Calu3 (cell line): ENCODE measurements at places on chromosomes 4 and X. TPM values are rescaled to one million over a fixed set of nuclear protein-coding genes. Genes with fewer than 3 reads are reported as not detected.

The RGN gene
- total RNA-seq, result 0.42 TPM in 1 of 2 replicates, not detected in the other

The PRPS1 gene
- total RNA-seq, result 62.5 and 72.5 TPM in 2 replicates

The GAB3 gene
- not detected in 2 replicates for total RNA-seq

The WAS gene
- 1.1 TPM in 1 of 2 replicates, not detected in the other for total RNA-seq

The STPG2 gene
- not detected in 2 replicates for total RNA-seq

The KLB gene
- 0.07 and 0.09 TPM in 2 replicates for total RNA-seq

The SOWAHD gene
- total RNA-seq, result not detected in 2 replicates

The HPSE gene
- 5.1 and 5.2 TPM in 2 replicates for total RNA-seq

The BMX gene
- total RNA-seq, result not detected in 2 replicates

- peaks cover 81% of the 10 kb centered on the region for H3K27me3 ChIP-seq
- no peaks in the 10 kb centered on the region for H3K4me1 ChIP-seq
- H3K36me3 ChIP-seq, result no peaks in the 10 kb centered on the region
- DNase-seq, result no peak
- no peak overlapping the region for H3K27ac ChIP-seq
Observed at GRCh38 chrX:103782640-103783039, 6.0 kb downstream of the PLP1 start.

- DNase-seq, result no peak
- H3K27me3 ChIP-seq, result no peaks in the 10 kb centered on the region
- no peaks in the 10 kb centered on the region for H3K36me3 ChIP-seq
- no peaks in the 10 kb centered on the region for H3K4me1 ChIP-seq
- no peak overlapping the region for H3K27ac ChIP-seq
- H3K4me3 ChIP-seq, result no peak overlapping the region
Observed at GRCh38 chr4:97770222-97770621, 373.1 kb downstream of the STPG2 start.

- no peak overlapping the region for H3K4me3 ChIP-seq
- no peaks in the 10 kb centered on the region for H3K36me3 ChIP-seq
- peaks cover 13% of the 10 kb centered on the region for H3K4me1 ChIP-seq
Observed at GRCh38 chr4:176500894-176501293, 181.1 kb downstream of the SPCS3 start.

- peak within 1 kb of the TSS; percentile 95 for H3K4me3 ChIP-seq
- H3K27me3 ChIP-seq, result no peaks in the 10 kb centered on the region
- H3K27ac ChIP-seq, result peak within 1 kb of the TSS; percentile 71
Observed at GRCh38 chr4:157075811-157076577, at the start of gene GLRB. Gene GLRB, plus strand, starts transcription at chr4:157076150. Its CDS starts 1,875 bp downstream, at chr4:157078025.

DNA sequence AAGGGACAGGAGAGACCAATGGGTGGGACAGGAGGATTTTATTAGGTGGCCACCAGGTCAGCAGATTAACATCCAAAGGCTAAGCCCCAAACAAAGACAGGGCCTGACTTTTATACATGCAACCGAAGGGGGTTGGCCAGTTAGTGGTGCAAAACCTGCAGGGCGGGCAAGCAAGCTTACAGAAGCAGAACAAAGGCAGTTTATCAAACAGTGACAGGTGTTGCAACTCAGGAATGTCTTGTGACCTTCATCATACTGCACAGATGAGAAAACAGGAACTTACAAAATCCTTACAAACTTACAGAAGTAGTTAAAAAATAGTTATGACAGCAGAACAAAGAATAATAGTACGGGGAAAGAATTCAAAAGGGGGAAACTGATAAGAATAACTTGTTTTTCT, 708.1 kb downstream of the GLUD2 start:
- H3K4me3 ChIP-seq, result no peak overlapping the region
- H3K36me3 ChIP-seq, result no peaks in the 10 kb centered on the region
- no peaks in the 10 kb centered on the region for H3K4me1 ChIP-seq
- no peaks in the 10 kb centered on the region for H3K27me3 ChIP-seq
- no peak overlapping the region for H3K27ac ChIP-seq

DNA sequence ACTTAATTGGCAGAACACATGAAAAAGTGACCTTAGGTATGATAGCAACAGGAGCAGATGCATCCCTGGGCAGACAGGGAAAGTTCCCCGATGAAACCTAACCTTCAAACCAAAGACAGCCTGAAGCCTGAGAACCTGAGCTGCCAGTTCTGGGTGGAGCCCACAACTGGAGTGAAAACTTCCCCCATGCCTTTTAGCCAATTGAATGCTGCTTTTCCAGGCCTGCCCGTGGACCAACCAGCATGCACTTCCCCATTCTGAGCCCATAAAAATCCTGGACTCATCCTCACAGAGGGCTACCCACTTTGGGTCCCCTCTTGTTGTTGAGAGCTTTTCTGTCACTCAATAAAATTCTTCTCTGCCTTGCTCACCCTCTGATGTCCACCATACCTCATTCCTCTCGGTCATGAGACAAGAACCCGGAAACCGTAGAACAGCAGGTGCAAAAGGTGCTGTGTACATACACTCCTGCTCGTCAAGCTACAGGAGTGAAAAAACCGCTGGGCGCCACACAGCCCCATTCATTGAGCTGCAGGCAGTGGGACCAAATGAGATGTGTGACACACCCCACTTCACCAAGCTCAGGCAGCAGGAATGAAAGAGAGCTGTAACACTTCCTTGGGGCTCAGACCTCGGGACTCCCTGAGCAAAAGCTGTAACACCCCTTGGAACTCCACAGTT, 13.9 kb upstream of the SLC7A11 start:
- H3K4me1 ChIP-seq, result peaks cover 10% of the 10 kb centered on the region
- H3K27ac ChIP-seq, result no peak overlapping the region
- H3K27me3 ChIP-seq, result no peaks in the 10 kb centered on the region
- peaks cover 4% of the 10 kb centered on the region for H3K36me3 ChIP-seq

DNA sequence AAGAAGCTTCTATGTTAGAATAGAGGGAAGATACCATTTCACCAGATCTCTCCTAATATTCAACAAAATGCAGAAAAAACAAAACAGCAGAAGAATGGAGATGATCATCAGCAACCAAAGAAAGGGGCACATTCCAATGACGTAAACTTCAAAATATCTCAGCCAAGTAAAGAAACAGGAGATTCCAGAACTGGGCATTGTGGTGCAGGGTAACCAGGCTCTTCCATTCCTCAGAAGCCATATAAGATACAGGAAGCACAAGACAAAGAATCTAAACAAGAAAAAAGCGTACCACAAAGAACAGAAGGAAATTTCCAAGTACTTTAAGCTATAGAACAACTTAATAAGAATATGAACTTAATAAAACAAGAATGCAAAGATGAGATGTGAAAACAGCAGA, 6.9 kb upstream of the ARMCX4 start:
- H3K27me3 ChIP-seq, result no peaks in the 10 kb centered on the region
- H3K27ac ChIP-seq, result no peak overlapping the region
- no peak for DNase-seq

GRCh38 chr4:5989236-5990225, 28.7 kb downstream of the C4orf50 start:
- H3K27me3 ChIP-seq, result peaks cover 23% of the 10 kb centered on the region
- H3K36me3 ChIP-seq, result no peaks in the 10 kb centered on the region
- no peak overlapping the region for H3K4me3 ChIP-seq
- no peak for DNase-seq
- no peak overlapping the region for H3K27ac ChIP-seq
- H3K4me1 ChIP-seq, result no peaks in the 10 kb centered on the region

- DNase-seq, result no peak
- no peak overlapping the region for H3K4me3 ChIP-seq
- no peak overlapping the region for H3K27ac ChIP-seq
- peaks cover 12% of the 10 kb centered on the region for H3K4me1 ChIP-seq
- H3K27me3 ChIP-seq, result no peaks in the 10 kb centered on the region
Observed at GRCh38 chr4:184423003-184423686, 51.2 kb downstream of the IRF2 start.

DNA sequence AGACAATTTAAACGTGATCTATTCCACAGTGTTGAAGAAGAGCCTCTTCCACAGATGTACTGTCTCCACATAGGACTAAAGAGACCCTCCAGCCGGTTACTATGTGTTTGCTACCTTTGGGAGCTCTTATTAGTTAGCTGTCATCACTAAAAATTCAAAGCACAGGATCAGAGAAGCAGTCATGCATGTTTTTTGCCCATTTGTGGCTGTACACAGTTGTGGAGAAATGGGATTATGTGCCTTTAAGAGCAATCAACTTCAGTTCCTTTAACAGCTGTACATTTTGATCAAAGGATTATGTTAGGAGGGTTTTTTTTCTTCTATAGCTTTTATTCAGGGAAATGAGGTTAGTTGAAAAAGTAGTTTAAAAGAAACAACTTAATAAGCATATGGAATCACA, 149.0 kb upstream of the SPOCK3 start:
- no peak overlapping the region for H3K4me3 ChIP-seq
- no peaks in the 10 kb centered on the region for H3K36me3 ChIP-seq
- no peaks in the 10 kb centered on the region for H3K4me1 ChIP-seq
- H3K27ac ChIP-seq, result no peak overlapping the region
- DNase-seq, result no peak

DNA sequence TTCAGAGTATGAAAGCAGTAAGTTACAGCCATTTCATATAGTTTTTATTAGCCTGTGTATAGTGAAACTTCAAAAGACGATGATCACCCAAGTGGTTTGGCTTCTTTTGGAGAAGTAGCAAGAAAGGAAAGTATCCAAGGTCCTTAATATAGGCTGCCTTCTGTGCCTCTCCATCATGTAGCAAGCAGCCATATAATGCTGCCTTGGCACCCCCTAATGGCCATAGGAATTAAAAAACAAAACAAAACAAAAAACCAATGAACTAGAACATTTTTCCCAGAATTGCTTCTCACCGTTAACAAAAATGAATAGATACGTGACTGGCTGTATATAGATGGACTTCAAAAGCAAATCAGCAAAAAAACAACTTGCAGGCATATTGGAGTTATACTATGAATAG, 18.9 kb downstream of the LAMP2 start:
- no peaks in the 10 kb centered on the region for H3K36me3 ChIP-seq
- DNase-seq, result peak; percentile 9
- H3K4me1 ChIP-seq, result no peaks in the 10 kb centered on the region
- H3K4me3 ChIP-seq, result no peak overlapping the region
- no peak overlapping the region for H3K27ac ChIP-seq

DNA sequence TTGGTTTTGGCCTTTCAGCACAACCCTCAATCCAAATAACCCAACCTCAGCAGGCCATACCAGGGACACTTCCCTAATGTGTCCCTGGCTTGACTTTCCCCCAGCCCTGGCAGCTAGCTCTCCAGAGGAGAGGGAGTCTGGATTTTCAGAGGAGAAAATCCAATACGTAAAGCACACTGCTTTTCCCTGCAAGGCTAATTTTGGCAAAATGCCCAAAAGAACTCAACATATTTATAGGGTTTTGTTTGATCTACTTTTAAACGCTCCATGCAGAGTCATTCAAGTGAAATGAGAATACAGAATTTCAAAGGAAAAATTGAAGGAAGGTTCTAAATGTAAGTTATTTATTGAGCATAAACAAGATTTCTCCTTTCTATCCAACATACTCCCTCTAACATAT, 167.2 kb downstream of the SH3KBP1 start:
- H3K4me3 ChIP-seq, result no peak overlapping the region
- no peak overlapping the region for H3K27ac ChIP-seq
- peaks cover 20% of the 10 kb centered on the region for H3K4me1 ChIP-seq
- DNase-seq, result no peak
- no peaks in the 10 kb centered on the region for H3K27me3 ChIP-seq
- H3K36me3 ChIP-seq, result no peaks in the 10 kb centered on the region

- H3K27me3 ChIP-seq, result no peaks in the 10 kb centered on the region
- no peaks in the 10 kb centered on the region for H3K4me1 ChIP-seq
- H3K4me3 ChIP-seq, result no peak overlapping the region
- no peaks in the 10 kb centered on the region for H3K36me3 ChIP-seq
Observed at GRCh38 chr4:125070861-125071260, 243.9 kb upstream of the FAT4 start.

- peaks cover 28% of the 10 kb centered on the region for H3K27me3 ChIP-seq
- H3K4me3 ChIP-seq, result peak overlapping the region; percentile 55
- no peak overlapping the region for H3K27ac ChIP-seq
- H3K36me3 ChIP-seq, result no peaks in the 10 kb centered on the region
Observed at GRCh38 chr4:3041192-3042142, 32.9 kb downstream of the HTT-AS start.

- peaks cover 10% of the 10 kb centered on the region for H3K27me3 ChIP-seq
- DNase-seq, result no peak
- H3K36me3 ChIP-seq, result no peaks in the 10 kb centered on the region
- H3K27ac ChIP-seq, result no peak overlapping the region
Observed at GRCh38 chr4:5957076-5957475, 61.2 kb downstream of the C4orf50 start.

GRCh38 chr4:76238701-76239100, 12.8 kb upstream of the FAM47E start:
- H3K27me3 ChIP-seq, result no peaks in the 10 kb centered on the region
- peaks cover 10% of the 10 kb centered on the region for H3K36me3 ChIP-seq
- H3K27ac ChIP-seq, result no peak overlapping the region
- no peak overlapping the region for H3K4me3 ChIP-seq

DNA sequence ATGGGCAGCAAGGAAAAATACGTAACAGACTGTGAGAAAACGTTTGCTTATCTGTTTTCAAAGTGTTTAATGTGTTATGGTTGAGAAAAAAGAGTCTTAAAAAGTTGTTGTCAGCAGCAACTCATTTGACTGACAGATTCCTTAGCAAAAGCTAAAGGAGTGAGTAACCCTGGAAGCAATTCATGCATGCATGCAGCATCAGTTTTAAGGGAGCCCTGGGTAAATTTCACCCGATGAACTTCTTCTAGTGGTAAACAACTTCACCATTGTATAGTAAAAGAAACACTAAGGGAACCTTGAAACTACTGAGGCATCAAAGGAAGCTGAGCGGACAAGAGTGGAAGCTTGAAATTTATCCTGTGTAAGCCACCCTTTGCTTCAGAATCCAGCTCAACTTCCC, 583.2 kb upstream of the INTU start:
- no peak for DNase-seq
- H3K4me1 ChIP-seq, result no peaks in the 10 kb centered on the region
- H3K36me3 ChIP-seq, result no peaks in the 10 kb centered on the region
- H3K27ac ChIP-seq, result no peak overlapping the region
